RPMI7951 (cell line): ENCODE measurements at places on chromosomes 2 and 18.

- DNase-seq = peak; percentile 79
These were observed 55.4 kb upstream of the GLI2 start for GRCh38 chr2:120680136-120680761.

GRCh38 chr18:39506581-39507330, 1941.2 kb upstream of the CELF4 start:
- no peak for DNase-seq

GRCh38 chr2:195534971-195535370, 122.1 kb upstream of the SLC39A10 start:
- no peak for DNase-seq

GRCh38 chr2:109352898-109353689, 224.1 kb downstream of the SH3RF3 start:
- no peak for DNase-seq

GRCh38 chr2:9952286-9952737, 819 bp downstream of the GRHL1 start:
- no peak for DNase-seq

DNA sequence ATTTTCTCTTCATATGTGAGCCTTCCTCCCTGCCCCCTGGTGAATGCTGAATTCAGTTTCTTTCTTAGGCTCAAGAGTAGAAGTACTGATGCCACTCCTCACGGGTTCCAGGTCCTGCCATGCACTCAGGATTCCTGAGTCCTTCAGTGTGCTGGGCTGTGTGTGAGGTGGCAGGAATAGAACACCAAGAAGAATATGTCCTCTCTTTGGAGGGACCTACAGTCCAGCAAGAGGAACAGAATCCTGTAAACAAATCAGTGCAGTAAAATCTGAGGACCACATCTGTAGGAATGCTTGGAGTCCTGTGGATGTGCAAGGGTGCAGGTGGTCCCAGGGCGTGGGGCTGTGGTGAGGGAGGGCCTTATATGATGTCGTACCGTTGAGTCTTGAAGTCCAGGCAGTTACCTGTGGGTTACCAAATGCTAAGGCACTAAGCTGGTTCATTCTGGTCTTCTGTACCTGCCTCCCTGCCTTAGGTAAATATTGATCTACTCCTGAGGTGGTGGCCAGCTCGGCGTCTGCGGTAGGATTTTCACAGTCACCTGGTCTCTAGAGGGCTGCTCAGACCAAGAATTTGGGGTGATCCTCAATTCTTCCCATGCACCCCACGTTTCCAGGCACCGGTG, 5.5 kb downstream of the ASAP2 start:
- DNase-seq = no peak

DNA sequence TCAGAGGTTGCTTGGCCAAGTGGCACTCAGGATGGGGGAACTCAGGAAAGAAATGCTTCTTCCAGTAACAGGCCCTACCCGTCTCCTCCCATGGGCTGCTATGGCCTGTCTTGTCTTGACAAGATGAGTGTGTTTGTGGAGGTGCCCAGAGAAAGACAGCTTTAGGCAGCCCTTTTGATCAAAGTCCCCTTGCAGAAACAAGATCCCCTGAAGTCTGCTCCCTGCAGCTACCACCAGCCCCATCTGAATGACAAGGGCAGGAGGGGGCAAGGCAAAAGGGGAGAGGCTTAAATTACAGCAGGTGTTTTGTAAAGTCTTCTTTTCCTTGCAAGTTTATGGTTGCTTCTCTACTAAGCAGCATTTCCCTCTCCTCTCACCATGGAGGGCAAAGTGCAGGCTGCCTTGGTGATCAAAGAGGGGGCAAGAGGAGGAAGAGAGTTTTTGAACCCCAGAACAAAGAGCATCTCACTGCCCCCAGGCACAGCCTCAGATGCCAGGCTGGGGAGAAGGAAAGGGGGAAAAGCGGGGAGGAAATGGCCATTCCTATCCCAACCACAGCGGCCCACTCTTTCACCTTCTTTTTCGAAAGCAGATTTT, 6.7 kb downstream of the EVA1A start:
- no peak for DNase-seq

DNA sequence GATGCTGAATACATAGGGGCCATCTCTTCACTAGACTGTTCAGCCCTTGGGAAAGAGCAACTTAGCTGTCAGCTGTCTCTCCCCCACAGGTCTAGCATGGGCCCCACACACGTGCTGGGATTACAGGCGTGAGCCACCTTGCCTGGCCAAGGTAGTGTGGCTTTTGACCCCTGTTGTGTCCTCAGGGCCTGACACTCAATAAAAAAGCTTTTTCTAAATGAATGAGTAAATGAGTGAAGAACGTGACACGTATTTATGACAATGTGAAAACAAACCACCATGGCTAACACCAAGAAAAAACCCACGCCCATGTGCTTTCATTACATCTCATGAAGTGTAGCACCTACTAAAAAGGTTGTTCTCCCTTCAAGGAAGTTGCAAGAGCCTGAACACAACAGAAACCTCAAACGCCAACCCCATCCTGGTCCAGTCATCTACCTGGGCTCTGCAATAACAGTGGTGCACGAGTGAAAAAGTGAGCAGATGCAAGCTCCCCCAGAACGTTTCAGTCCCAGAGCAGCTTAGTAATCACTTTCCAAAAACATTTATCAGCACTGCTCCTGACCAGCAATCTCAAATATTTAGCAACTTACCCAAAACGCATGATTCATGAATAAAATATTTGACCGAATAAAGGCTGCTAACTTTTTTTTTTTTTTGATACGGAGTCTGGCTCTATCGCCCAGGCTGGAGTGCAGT, 3.4 kb downstream of the WDFY1 start:
- DNase-seq = peak; percentile 84

DNA sequence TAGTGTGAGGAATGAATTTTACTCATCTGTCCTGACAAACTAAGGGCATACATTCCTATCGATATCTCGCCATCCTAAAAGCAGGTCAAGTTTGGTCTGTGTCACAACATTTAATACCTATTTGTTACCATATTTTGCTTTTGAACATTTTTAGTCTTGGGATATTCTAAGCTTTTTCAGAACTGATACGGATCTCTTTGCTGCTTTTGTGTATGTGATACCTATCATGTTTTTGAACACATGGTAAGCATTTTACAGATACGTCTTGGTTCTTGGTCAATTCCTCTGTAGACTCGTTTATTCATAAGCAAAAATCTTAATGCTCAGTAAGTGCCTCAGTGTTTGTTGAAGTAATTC, 592 bp downstream of the ZNF397 start:
- no peak for DNase-seq

- no peak for DNase-seq
These were observed 8.8 kb downstream of the RAB1A start for GRCh38 chr2:65120990-65121693.

DNA sequence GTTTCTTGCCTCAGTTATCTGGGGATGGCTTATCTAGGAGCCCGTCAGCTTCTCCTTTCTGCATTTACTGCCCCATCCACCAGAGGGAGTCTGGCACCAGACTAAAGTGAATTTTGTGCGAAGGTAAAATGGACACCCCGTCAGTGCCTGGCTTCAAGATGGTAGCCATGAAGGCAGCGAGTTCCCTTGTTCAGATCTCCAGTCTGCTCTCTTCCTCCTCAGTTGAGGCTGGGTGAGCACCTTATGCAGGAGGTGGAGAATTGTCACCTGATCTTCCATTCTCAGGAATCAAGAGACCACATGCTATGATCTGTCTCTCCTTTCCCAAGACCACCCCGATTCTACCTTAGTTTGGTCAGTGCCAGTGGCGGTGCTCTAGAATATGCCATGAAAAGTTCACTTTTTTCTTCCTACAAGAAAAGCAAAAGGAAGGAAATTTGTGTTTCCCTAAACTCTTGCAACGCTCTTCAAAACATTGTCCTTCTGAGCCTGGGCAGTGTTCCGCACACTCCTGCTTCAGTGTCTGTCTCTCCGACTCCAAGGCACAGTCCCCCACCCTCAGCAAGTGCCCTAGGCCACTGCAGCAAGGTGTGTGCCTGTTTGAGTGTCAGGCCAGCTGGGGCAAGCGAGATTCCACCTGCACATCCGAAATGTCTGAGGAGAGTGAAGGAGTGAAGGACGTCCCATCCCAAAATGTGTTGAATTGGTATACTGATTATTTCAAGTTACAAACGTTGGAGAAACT, 168.6 kb downstream of the SS18 start:
- DNase-seq = peak; percentile 58

GRCh38 chr2:44936715-44937687, 4.5 kb upstream of the SIX3 start:
- DNase-seq = no peak

DNA sequence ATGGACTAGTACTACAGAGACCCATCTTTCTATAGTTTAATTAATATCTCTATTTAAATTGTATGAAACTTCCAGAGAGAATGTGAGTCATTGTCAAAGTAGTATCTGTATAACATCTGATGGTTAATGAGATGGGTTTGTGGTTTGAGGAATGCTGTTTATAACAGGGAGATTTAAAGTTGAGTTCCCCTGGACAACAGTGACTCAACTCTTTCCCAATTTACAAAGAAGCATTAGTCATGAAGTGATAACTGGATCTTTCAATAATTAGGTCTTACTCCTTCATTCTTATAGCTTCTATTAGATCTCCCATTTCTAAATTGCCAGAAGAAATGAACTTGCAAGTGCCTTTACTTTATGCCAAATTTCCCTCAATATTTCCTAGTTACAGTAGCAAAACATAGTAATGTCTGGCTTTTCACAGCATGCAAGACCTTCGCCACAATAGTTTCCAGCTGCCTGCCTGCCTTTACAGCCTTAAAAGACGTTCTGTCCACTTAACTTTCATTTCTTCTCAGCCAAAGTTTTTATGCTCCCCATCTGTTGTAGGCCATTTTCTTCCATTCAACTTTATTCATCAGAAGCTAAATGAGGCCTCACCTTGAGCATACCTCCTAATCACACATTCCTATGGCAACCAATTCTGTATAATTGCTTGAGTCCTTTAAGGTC, 47.7 kb upstream of the WDR75 start:
- peak; percentile 96 for DNase-seq

DNA sequence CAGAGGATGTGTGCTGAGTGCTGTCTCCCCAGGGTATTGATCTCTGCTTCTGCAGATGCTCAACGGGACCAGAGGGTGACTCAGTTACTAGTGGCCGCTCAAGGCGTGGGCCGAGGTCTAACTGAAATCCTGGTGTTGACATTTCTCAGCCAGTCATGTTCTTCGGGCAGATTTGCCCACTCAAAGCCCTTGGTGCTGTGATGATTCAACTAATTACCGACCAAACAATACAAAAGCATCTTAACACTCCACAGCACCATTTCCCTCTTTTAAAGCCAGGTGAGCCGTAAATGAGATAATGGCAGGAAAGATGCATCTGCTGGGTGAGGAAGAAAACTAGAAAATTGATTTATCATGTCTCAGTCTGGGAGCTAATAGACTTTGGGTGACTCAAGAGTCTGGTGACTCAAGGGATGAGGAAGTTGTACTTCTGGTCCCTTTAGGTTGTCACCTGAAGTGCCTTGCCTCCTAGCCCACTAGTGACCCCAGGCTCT, 32.7 kb upstream of the PRLH start:
- peak; percentile 84 for DNase-seq

- no peak for DNase-seq
These were observed 3.9 kb downstream of the TWIST2 start for GRCh38 chr2:238851761-238852160.

DNA sequence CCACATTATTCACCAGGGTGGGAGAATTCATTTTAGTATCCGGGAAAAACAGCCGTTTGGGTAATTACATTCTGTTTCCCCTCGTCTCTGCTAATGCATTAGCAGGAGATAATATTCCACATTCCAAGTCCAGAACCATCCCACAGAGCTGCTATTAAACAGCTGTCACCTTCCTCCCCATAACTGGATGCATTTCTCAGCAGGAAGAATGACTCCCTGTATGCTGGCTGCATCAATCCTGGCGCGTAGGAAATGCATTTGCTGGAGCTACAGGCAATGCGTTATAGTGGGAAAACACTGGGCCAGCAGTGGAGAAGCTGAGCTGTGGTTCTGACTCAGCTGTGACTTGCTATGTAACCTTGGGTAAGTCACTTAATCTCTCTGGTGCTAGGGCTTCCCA, 246.0 kb downstream of the CLIP4 start:
- no peak for DNase-seq

- no peak for DNase-seq
These were observed at the start of gene AFF3 for GRCh38 chr2:100142393-100142792. Gene AFF3, minus strand, starts transcription at chr2:100142590. Its CDS starts 38,136 bp downstream, at chr2:100104454.

DNA sequence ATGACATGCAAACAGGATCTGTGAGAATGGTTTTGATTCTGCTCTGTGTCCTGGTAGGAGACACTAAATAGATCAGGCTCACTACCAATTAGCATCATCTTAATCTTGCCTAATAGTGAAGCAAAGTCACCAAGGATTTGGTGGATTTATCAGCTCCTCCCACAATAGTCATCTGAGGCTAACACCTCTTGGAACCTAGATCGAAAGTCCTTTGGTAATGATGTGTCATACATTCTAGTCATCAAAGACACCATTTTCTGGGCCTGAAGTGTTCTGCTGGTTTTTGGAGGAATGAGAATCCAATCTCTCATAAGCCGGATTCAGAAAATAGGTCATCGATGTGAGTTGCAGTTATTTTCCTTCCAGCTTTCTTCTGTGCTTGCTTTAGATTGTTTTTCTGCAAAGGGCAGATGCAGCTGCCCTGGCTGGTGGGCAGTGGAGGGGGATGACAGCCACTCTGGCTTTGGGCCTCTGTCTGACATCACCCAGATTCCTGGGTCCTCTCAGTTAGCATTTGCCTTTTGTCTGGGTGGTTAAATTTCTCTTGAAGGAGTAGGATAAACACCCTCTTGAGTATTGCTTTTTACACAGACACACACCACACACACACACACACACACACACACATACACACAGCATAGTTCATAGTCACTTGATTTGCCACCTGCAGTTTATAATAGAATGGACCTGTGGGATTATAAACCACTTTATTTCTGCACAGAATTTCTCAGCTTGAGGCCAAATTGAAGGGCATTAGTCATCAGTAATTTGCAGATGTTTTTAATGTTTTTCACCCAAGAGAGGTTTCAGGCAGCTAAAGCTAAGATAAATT, at the start of gene MYO3B:
Gene MYO3B, plus strand, starts transcription at position 198 of the 832 bp plus-strand sequence. Its CDS starts 141 bp downstream, at position 339.
- DNase-seq = peak; percentile 32

- DNase-seq = no peak
These were observed 42.7 kb downstream of the TFCP2L1 start for GRCh38 chr2:121242175-121242875.

DNA sequence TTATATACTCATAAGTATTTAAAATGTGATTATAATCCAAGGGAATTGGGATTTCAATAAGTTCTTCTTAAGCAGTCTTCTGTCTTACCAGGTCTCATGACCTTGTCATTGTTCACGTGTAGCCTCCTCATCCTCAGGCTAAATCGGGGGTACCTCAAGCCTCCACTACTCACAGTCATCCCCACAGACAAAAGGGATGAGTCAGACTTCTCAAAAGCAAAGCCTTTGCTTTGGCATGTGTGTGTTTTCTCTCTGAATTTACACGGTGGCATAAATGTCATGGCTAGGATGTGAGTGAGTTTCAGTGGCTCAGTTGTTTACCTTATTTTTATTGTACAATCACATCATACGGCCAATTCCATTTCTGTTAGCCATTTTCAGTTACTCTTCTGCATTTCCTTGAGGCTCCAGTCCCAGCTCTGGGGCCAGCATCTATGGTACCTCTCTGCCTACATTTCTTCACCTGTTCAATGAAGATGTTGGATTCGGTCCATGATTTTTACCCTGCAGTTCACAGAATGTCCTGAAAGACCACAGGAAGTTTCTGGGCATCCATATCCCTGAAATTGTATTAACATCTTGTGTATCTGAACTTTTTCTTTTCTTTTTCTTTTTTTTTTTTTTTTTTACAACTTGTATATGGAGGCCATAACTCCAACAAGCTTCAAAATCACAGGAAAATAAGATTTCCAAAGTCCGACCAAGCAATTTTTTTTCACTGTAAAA, 195.3 kb downstream of the FHOD3 start:
- peak; percentile 71 for DNase-seq

GRCh38 chr2:170973492-170974303, 44.6 kb downstream of the GORASP2 start:
- peak; percentile 72 for DNase-seq

GRCh38 chr18:35998967-35999366, 26.5 kb downstream of the RMP24 start:
- no peak for DNase-seq
